ENCODE measurements at places on chromosomes 12 and 14.

DNA sequence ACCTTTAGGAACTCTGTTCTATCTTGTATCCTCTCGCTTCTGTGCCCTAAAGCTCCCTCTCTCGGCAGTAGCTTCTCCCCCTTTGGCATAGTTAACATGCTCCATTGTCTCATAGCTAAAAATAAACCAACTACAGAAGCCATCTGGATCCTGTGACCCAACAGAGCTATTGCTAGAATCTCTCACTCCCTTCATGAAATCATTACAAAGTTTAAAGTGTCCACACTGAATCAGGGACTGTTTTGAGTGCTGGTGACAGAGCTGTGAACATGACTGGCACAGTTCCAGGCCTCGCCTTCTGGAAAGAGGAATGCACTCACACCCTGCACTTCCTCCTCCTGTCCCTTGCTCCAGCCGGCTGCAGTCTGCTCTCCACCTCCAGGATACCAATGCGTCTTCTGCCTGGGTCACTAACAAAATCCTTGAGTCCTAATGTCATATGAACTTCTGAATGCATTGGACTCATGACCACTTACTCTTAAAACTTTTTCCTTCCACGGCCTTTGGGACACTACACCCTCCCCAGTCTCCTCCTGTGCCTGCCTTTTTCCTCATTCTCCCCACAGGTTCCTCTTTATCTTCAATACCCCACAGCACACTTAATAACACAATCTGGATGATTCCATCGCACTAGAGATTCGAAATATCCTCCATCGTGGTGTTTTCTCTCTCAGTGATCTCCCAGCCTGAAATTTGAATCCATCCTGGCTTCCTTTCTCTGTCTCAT is 13.2 kb downstream of the PLBD1 start:
- DNase-seq = peak; percentile 31

GRCh38 chr12:50397117-50397650 is 775 bp upstream of the FAM186A start:
- DNase-seq = no peak

GRCh38 chr14:81193924-81194633 is 26.7 kb downstream of the GTF2A1 start:
- no peak for DNase-seq

DNA sequence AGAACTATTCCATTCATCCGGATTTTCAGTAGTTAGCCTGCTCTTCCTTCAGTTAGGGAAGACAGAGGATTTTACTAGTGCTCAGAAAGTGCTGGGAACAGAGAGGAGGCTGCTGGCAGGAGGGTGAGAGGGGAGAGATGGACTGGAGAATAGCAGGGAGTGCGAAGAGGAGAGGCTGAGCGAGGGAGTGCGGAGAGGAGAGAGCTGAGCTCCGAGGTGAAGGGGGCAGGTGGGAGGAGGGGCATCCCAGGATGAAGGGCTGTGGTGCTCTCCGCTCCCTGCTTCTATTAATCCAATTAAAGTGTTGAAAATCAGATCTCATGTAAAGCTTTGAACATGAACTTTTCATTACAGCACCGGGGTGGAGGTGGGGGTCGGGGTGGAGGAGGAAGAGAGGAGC is 20.4 kb upstream of the SMOC1 start:
- DNase-seq = no peak

DNA sequence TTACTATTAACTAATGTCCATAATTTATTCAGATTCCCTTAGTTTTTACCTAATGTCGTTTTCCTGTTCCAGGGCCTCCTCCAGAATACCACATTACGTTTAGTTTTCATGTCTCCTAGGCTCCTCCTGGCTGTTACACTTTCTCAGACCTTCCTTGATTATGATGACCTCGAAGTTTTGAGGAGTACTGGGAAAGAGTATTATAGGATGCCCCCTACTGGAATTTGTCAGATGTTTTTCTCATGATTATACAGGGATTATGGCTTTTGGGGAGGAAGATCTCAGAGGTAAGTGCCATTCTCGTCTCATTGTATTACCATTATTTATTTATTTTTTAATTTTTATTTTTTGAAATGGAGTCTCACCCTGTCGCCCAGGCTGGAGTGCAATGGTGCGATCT is 17.7 kb upstream of the C1S start:
- peak; percentile 67 for DNase-seq

DNA sequence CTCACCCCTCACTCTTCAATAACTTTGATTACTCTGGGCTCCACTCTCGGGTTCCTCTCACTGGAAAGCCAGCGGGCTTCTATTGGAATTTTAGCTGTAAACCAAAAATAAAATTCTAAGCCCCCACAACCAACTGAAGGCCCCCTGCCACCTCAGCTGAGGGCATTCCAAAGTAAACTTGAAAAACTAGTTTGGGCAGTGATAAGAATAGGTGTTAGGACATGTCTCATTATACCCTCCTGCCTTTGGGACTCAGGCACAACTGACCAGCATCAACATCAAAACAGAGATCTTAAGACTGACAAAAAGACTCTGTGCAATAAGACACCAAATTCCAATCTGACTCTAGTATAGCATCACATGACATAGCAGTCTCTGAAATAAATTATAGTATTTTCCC is 11.9 kb upstream of the TSPAN9 start:
- no peak for DNase-seq

GRCh38 chr12:16972923-16973770 is 367.2 kb upstream of the LMO3 start:
- DNase-seq = peak; percentile 39

GRCh38 chr14:45743884-45744283 is 490.9 kb upstream of the MIS18BP1 start:
- DNase-seq = no peak

DNA sequence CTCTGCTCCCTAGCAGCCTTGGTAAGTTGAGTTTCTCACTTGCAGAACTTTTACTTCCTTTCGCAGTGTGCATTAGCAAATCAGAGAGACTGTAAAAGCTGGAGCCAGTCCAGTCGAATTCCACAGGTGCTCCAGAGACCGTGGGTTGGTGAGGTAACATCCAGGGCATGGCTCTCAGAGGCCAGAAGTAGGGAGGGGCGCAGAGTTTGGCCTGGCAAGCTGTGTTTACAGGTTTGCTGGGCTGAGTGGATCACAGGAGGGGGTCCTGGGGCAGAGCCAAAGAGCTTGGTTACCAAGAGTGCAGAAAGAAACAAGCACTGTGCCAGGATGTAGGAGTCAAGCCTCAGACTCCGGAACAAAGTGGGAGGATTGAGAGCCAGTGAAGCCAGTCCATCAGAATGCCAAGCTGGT is 10.2 kb upstream of the BHLHE41 start:
- DNase-seq = peak; percentile 45

- no peak for DNase-seq
Measured at GRCh38 chr12:30858471-30858870, 68.1 kb upstream of the TSPAN11 start.
